Gastrocnemius medialis (tissue), 4 donors: ENCODE measurements at places on chromosomes 2 and 18. TPM values are rescaled to one million over a fixed set of nuclear protein-coding genes. Genes with fewer than 3 reads are reported as not detected.

DNA sequence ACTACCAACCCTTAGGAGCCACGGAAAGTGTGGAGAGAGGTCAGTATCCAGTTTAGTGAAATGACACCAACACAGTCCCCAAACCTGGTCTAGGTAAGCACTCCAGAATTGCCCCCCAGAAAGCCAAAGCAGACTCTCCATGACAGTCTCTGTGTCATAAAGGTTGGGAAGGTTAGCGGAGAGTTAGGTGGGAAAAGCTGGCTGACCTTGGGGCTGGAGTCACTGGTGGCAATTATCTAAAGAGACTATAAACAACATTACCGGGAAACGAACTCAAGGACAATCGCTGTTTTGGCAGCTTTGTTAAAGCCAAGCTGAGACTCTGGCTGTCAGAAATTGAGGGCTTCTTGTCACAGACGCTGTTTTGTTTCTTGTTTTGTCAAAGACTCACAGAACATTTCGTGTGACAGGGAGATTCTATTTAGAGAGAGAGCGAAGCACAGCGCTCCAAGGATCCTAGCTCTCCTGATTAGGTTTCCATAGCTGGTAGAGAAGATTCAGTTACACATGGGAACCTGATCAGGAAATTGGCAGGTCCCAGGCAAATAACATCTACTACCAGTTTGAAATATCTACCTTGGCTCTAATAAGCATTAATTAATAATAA lies 111.3 kb downstream of the LNPK start:
- no peak for DNase-seq

GRCh38 chr18:75438891-75439290 lies 11.4 kb upstream of the SMIM21 start:
- no peak for DNase-seq

- DNase-seq = no peak
These were observed 63.2 kb upstream of the MGAT4A start for GRCh38 chr2:98793897-98794830.

Gene ABCB11
- 0.12 TPM for total RNA-seq

Gene INPP5D
- 1.7 TPM for total RNA-seq

Gene UBXN4
- total RNA-seq = 85.1 TPM

DNA sequence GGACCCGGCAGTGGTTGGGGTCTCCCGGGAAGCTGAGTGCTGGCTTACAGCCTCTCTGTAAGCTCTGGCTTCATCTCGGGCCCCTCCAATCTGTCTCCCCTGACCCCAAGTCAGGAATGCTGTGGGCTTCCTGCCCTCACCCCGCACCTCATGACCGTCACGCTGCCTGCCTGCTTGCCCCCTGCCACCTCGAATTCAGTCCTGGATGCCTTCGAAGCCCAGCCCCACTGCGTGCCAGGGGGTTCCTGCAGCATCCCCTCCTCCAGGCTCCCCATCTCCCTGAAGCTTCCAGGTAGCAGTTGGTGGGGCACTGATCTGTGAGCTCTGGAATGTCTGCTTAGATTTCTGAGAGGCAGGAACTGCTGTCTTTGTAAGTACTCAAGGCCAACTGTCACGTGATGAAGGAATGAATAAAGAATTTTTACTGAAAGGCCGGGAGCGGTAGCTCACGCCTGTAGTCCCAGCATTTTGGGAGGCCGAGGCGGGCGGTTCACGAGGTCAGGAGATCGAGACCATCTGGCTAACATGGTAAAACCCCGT lies 6.5 kb downstream of the CLHC1 start:
- DNase-seq = no peak

GRCh38 chr2:109663721-109664120 lies 49.6 kb downstream of the SOWAHC start:
- DNase-seq = peak; percentile 14

GRCh38 chr2:190576573-190576972 lies 42.1 kb upstream of the NEMP2 start:
- DNase-seq = no peak

Gene AGAP1
- total RNA-seq = 26.8 TPM

GRCh38 chr2:189157456-189157855 lies 22.1 kb downstream of the COL5A2 start:
- no peak for DNase-seq

DNA sequence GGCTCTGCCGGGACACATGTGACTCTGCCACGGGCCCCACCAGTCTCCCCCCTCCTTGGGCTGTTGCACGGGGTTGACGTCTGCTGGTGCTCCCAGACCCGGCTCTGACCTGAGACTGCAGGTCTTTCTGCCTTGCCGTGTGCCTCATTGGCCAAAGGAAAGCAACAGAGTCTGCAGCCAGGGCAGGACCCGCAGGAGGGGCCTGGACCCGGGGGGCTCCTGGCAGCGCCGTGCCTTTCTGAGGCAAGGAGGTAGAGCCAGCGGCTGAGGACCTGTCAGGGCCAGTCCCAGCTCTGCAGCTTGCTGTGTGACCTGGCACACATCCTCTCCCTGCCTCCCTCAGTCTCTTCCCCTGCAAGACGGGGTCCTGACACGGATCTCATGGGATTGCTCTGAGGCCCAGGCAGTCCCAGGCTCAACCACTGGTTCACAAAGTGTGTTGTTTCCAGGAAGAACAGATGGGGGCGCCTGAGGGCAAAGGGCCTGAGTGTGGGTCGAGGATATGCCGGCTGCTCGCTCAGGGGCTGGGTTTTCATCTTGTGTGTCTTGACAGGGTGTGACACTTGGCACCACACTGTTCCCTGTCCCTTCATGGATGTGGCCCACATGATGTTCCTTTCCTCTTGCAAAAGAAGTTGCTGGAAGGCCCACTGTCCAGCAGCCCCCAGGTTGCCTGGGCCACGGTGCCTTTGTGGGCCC lies 9.0 kb downstream of the CAPN10 start:
- peak; percentile 13 for DNase-seq

DNA sequence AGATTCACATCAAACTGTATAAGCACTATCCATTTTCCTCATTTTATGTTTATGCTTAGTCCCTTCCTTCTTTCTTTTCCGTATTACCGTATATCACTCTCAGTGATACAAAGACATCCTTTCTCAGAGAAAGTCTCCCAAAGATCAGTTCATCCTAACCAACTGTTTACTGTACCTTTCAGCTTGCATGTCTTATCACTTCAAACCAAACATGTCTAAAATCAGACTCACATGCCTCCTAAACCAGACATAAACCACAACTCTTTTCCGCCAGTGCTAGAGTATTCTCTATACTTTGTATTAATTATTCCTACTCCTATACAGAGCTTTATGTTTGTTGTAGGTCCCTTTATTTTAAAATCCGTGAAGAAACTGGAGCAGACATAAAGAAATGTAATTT lies 41.5 kb downstream of the KCMF1 start:
- DNase-seq = no peak

GRCh38 chr2:158317642-158318041 lies 138.9 kb downstream of the CCDC148 start:
- no peak for DNase-seq

Gene IER3IP1
- 13.0 TPM for total RNA-seq

DNA sequence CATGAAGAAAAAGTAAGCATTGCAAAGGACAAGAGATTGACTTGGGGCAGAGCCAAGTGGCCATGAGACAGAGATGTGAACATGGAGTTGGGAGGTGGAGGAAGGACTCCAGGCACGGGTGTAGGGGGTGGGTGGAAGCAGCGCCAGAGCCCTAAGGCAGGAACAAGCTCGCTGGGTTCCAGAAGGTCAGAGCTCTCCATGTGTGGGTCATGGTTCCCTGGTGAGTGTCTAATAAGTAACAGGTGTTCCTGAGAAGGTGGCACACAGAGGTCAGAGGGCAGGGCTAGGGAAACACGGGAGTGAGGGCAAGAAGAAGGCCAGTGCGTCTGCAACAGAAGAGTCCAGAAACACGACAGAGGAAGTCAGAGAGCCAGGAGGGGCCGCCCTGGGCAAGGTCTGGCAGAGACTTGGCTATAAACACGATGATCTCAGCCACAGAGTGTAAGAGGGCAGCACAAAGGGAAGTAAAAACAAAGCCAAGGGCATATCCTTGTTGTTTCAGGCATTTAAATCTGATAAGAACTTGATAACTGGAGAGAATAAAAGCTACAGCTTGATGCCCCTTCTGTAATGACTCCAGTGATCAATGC lies 260.8 kb downstream of the TGIF1 start:
- DNase-seq = no peak

DNA sequence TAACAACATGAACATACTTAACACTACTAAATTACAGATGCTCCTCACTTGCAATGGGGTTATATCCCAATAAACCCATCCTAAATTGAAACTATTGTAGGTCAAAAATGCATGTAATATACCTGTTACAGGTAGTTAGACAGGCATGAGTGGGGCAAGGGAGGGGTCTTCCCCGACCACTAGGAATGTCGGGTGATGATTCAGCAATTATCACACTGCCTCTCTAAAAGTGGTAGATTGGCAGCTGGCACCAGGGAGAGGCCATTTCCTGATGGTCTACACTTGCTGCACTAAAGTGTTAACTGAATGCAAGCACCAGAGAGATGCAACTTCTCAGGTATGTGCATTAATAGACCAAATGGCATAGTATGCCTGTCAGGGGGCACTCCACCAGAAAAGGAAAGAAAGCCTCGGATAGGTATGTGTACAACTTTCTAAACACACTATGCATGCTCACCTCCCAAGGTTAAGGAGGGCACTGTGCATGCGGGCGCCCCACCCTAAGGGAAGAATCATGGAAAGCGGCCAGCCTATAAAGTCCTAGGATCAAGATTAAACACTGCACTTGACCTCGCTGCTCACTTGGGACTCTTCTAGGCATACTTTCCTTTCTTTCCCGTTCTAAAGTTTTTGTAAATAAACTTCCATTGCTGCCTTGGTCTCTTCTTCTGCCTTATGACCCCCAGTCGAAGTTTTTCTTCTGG lies 35.6 kb downstream of the PIGN start:
- DNase-seq = no peak

- no peak for DNase-seq
These were observed 174.8 kb downstream of the PRPF40A start for GRCh38 chr2:152542337-152542994.

Gene ICOS
- not detected for total RNA-seq
